ENCODE measurements at places on chromosomes 7 and 10.

DNA sequence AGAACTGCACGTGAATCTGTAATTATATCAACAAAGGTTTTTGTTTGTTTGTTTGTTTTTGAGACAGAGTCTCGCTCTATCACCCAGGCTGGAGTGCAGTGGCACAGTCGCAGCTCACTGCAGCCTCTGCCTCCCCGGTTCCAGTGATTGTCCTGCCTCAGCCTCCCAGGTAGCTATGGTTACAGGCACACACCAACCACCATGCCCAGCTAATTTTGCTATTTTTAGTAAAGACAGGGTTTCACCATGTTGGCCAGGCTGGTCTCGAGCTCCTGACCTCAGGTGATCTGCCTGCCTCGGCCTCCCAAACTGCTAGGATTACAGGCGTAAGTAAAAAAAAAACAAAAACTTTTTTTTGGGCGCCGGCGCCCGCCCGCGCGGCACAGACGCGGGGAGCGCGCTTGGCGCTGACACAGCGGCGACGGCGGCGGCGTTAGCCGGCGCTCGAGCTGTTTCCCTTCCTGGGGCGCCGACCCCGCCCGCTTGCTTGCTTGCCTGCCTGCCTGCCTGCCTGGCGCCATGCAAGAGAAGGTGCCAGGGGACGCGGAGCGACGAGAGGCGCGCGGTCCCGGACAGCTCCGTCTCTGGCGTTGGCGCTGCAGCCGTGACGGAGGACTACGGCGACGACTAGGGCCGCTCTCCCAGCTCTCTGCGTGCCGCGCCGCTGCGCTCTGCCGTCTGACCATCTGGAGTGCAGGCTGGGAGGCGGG lies 171.4 kb upstream of the NUPR2 start:
- DNase-seq: peak; percentile 70

DNA sequence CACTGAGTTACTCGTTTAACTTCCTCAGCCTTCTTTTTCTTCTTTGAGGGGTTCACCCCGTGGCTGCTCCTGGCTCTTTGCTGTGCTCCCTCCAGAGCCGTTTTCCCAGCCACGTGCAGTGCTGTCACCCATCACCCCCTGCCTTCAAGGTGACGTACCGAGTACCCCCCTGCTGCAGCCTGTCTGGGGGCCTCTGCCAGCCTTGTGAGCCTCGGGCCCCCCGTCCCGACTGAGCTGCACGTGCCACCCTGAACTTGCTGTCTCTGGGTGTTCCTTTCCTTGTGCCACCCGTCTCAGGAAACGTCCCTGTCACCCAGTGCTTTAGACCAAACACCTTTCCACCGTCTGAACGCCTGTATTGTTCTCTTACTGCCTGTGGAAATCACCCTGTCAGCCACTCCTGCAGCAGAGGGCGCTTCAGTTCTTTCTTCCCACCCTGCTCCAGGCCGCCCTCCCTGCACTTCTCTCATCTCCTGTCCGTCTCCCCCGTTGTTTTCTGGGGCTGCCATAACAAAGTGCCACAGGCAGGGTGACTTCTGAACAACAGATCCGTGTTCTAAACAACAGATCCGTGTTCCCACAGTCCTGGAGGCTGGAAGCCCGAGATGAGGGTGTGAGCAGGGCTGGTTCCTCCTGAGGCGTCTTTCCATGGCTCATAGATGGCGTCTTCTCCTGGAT lies 44.6 kb downstream of the WDR37 start:
- DNase-seq: no peak

DNA sequence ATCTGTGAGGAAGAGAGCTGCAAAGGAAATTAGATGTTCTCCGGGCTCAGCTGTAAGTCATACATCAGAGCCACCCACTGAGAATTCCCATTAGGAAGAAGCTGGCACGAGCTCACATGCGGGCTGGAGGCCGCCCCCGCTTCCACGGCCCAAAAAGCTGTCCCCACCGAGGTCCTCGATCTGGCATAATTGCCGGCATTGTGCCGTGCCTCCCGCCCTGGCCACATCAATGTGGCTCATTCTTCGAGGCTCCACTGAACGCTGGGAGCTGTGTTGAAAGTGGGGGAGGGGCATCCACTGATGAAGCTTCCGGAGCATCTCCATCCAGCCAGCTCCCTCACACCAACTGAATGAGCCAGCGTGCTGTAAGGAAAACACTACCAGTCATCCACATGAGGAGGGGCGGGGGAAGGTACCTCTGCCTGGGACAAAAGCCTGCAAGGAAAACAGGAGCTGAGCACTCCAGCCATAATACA lies 173.1 kb downstream of the PTPRN2 start:
- no peak for DNase-seq

DNA sequence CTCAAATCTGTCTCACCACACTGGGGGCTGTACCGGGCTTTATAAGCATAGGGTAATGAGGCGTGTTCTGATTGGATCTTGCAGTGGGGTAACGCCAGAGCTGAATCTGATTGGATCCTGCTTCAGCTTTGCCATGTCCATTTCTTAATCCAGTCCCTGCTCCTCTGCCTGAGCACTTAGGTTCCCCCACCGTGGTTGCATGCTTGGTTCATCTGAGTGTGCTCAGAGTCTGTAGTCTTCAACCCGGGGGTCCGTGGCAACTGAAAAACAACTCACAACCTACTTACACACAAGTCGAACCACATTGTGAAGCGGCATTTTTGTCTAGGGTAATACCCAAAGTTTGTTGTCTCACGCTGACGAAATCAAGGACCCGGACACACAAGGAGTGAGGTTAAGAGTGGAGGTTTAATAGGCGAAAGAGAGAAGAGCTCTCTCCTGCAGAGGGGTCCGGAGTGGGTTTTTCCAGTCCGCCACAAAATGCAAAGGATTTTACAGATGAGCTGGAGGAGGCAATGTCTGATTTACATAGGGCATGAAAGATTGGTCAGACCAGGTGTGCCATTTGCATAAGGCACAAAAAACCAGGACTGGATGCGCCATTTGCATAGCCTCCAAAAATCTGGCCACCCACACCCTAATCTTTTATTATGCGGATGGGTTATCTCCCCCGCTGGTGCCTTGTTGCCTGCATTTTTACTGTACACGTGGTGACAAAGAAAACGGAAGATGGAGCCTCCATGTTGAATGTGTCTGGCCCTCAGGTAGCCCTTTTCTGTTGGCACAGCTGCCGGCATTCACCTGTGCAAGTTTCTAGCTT lies 641.8 kb upstream of the FOXK1 start:
- DNase-seq: no peak

DNA sequence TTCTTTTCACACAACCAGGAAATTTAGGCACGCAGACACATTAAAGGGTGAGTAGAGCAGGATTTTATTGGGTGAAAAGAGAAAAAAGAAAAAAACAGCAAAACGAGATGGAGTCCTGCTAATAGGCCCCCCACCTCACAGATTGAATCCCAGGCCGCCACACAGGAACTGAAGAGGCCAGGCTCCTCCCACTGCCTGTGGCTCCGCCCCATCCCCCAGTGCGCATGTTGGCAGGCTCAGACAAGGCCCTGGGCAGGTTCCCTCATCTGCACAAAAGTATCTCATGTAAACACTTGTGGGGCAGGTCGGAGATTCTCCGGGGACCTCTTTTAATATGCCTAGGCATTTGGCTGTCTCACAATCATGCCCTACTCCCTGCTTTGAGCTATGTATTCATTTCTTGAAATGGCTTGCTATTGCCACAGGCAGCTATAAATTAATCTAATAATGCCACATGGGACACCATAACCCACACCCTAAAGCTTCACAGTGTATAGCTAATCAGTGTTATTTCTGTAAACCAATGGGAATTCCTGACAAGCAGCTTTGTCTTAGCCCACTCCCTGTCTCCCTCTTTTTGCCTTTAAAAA lies 76.2 kb upstream of the KIF5B start:
- DNase-seq: no peak

GRCh38 chr7:7434329-7434728 lies 101.3 kb downstream of the COL28A1 start:
- no peak for DNase-seq

- no peak for DNase-seq
These were observed 8.1 kb downstream of the MAP3K8 start for GRCh38 chr10:30442019-30442606.

- DNase-seq: no peak
These were observed 8.1 kb downstream of the STK32C start for GRCh38 chr10:132299371-132300336.

- no peak for DNase-seq
These were observed 35.9 kb downstream of the NDUFB2 start for GRCh38 chr7:140732416-140732815.

DNA sequence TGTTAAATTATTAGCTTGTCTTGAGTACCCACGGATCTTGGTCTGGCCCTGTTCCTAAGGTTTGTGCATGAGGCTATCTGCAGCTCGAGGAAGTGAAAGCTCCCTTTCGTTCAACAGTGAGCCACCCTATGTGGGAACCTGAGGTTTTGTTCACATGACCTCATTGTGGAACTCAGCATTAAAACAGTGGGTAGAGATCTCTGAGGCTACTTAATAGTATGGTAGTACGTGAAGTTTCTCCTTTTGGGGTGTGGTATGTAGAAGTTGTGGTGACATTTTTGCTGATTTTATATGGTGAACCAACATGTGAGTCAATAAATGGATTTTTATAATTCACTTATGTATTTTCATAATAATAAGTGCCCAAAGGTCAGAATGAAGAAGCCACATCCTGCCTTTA lies 252.7 kb upstream of the FERD3L start:
- DNase-seq: no peak

DNA sequence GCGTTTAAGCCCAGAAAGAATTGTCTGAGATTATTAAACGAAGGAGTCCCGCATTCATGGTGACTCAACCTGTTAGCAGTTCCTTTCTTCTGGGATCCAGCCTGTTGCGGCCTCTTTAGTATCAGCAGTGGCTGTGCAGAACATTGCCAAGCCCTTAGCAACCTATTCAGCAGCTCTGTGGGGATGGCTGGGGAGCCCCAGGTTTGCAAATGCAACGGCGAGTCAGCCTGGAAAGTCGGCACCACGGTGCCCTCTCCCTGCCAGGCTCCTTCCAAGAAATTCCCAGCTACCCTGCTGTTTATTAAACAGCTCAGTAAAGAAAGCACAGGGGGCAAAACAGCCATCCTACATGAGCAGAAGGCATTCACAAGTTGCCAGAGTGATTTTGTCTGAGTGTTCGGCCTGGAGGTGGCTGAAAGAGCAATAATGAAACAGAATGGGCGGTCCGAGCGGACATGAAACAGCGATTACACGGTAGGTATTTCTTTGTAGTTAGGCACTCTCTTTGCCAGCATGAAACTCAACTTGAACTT lies 198.3 kb downstream of the BAMBI start:
- no peak for DNase-seq

DNA sequence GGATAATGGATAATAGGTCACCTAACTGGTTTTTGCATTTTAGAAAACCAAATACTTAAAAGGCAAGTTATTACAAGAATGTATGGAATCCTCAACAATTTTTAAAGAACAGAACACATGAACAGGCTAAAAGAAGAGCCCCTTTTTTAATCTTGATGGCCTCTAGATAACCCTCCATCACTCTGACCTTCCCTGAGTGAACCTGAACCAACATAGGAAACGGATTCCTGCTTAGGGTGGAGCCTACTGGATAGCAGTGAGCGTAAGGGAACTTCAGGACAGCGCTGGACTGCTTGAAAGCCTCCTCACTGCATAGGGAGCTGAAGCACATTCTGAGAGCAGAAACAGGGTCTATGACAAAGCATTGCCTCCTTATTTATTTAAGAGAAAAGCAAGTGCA lies 20.5 kb downstream of the TRPV5 start:
- DNase-seq: no peak

GRCh38 chr10:124323806-124324205 lies 94.9 kb downstream of the OAT start:
- no peak for DNase-seq

- DNase-seq: no peak
These were observed 2.6 kb downstream of the CLDN15 start for GRCh38 chr7:101235050-101235449.

- DNase-seq: no peak
These were observed 216.6 kb downstream of the ZMYND11 start for GRCh38 chr10:351770-352334.

GRCh38 chr10:68955355-68955831 lies 577 bp upstream of the DDX21 start:
- DNase-seq: no peak

DNA sequence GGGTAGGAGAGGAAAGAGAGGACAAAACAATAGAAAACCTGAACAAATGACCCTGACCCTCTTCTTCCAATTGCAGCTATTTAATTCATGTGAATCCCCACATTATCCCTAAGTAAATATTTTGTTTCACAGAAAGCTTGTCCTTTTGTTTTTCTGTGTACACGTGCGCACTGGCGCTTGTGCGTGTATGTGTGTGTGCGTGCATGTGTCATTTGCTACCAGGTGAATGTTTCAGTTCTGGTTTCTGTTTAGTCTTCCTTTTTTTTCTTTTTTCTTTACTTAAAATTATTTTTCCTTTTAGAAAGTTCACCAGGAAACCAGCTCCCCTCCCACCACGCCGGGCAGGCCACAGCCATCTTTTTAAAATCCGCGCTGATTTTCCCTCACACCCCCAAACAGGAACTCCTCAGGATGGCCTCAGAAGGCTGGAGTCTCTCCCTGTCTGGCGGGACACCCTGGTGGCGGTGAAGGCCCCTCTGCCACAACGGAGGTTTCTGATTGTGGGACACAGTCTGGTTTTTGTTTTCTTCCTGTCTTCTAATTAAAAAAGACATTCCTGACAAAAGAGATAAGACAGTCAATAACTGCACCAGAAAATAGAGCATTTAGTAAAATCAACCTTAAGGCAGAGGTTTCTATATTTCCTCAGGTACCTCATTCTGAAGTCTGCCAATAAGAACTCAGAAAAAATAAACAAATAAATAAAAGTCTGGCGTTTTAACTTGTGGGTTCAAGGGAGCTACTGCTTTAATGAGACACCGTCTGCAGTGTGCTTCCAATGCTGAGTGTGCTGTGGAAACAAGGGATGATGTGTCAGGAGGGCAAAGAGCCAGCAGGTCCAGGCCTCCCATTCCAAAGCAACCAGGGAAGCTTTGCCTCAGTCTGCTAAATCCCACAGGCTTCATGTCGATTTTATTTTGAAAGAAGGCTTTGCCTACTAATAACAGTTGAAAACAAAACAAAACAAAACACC lies 17.4 kb downstream of the IRF5 start:
- DNase-seq: no peak

DNA sequence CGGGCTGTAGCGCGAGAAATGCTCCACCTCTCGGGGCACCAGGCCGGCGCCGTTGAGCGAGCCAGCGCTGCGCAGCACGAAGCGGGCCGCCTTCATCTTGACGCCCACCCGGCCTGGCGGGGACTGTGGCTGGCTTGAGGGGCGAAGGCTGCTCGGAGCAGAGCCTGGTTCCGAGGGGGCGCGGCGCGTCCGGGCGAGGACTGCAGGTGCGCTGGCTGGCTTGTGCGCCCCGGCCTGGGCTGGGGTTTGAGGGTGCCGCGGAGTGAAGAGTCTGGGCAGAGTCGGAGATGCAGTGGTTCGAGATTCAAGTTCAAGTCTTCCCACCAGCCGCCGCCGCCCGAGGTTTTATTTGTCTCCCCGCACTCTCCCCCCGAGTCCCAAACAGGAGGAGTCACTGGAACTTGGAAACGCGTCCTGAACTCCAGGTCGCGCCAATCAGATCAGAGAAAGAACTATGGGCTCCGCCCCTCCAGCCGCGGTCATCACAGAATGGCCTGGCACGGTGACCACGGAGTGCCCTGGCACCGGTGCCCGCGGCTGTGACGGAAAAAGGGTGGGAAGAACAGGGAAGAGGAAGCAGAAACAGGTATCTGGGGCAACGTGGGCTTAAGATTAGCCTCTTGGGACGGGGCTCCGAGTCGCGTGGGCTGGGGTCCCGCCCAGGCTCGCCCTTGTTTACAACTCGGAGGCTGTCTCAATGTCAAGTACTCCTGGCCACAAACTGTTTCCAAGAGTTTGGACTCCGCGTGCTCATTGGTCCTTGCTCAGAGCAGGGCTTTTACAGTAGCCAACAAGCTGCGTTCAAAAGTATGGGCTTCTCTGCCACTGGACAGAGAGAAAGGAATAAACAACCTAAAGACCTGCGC lies at the start of gene PDK4:
TSS of gene PDK4 (minus strand) at position 319 of the 866 bp plus-strand sequence. CDS start at position 96, 223 bp downstream.
- peak; percentile 98 for DNase-seq

Data from pancreas (tissue), 10 donors.